ENCODE measurements at places on chromosomes 2 and 18.

GRCh38 chr2:2061091-2061696, 269.9 kb downstream of the MYT1L start:
- DNase-seq = no peak

DNA sequence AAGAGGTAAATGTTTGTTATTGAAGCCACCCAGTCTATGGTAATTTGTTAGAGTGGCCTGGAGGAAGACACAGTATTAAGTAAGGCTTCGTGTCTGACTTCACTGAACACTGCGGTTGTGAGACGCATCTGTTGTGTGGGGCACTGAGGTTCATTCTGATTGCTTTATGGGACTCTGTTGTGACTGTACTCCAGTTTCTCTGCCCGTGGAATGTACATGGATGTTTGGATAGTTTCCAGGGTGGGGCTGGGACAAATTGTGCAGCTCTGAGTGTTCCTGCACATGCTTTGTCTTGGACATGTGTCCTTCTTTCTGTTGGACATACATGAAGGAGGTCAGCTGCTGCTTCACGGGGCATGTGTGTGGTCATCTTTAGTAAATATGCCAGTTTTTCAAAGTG, 58.6 kb downstream of the ODC1 start:
- DNase-seq = no peak

GRCh38 chr2:37854676-37855282, 70.3 kb upstream of the RMDN2 start:
- no peak for DNase-seq

DNA sequence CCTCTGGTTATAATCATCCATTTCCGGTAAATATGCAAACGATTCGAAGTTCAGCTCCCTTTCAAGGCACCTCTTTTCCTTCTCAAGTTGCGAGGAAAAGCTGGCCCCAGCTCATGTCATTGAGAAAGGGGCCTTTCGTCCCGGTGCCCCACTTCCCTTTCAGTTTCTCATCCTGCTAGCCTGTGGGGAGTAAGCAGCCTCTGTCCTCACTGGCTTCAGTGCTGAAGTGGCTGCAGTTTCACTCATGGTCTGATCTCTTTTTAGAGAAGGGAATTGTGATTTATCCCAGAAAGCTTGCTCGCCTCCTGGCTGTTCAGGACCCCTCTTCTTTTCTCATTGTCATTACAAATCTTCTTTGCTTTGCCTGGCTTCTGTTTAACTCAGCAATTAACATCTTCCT, 207.5 kb downstream of the NR4A2 start:
- DNase-seq = no peak

GRCh38 chr2:9356261-9356660, 67.1 kb downstream of the ITGB1BP1 start:
- DNase-seq = no peak

- no peak for DNase-seq
These were observed 38.5 kb downstream of the PNO1 start for GRCh38 chr2:68196120-68196716.

DNA sequence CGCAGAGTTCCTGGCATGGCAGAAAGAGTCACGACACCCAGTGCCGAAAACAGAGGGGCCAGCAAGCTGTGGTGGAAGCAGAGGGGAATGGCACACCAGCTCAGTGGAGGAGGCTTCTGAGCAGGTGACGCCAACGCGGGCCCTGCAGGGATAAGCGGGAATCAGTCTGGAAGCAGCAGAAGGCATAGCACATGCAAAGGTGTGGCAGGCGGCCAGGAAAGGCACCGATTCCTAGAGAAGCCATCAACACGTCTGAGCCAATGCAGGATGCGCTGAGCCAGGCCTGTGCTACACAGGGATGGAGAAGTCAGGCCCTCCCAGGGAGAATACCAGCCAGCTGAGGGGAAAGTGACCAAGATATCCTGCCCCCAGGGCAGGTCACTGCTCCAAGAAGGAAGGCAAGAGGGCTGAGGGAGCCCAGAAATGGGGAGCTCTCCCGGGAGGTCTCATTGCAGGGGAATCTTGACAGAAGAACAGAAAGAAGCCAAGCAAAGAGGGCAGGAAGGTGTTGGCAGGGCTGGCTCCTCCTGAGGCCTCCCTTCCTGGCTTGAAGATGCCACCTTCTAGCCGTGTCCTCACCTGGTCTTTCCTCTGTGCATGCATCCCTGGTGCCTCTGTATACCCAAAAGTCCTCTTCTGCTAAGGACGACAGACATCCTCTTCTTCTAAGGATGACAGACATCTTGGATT, 16.3 kb downstream of the TEX51 start:
- no peak for DNase-seq

GRCh38 chr2:173584676-173585458, 230.2 kb downstream of the CDCA7 start:
- no peak for DNase-seq

GRCh38 chr2:13005761-13006335, 289.1 kb downstream of the TRIB2 start:
- DNase-seq = no peak

DNA sequence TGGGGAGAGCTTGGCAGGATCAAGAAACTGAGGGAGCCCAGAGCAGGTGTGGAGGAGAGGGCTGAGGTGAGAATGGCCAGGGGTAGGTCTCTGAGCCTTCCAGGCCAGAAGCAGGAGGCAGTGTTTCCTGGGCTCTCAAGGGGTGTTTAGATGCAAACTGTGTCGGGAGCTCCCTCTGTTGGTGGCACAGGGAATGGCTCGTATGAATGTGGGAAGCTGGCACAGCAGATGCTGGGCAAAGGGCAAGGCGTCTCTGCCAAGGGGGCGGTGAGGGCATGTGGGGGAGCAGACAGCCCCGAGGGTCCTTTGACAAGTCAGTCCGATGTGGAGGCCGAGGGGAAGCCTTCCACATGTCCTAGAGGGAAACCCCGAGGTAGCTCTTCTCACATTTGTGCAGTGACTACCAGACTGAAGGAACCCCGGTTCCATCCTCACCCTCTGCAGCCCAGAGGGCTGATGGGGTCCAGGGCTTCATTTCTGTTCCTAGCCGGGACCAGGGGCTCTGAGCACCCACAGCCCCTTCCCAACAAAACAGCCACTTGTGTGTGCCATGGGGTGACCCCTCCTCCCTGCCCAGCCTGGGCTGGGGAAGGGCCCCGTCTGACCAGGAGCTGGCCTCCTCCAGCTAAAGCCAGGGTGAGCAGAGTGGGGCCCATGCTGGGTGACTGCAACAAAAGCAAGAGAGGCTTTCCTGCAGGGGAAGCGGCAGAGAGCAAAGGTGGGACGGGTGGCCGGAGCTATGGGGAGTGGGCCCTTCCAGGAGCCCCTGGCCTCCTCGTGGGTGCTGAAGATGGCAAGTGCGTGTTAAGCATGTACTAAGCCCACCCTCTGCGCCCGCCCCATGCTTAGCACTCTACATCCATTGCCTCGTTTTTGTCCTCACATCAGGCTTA, 103.4 kb downstream of the SEPTIN10 start:
- DNase-seq = peak; percentile 6

GRCh38 chr2:46294176-46294836, 2.9 kb upstream of the EPAS1 start:
- no peak for DNase-seq

GRCh38 chr2:173415431-173416381, 61.0 kb downstream of the CDCA7 start:
- no peak for DNase-seq

Data from NCI-H1436 treated with DMSO at 0.1 percent for 48 hours (cell line).